ENCODE measurements at places on chromosomes 5 and 9.

GRCh38 chr9:21597284-21597683, 115.2 kb upstream of the IFNE start:
- no peak for DNase-seq

GRCh38 chr5:5135957-5136676, 4.0 kb upstream of the ADAMTS16 start:
- no peak for DNase-seq

DNA sequence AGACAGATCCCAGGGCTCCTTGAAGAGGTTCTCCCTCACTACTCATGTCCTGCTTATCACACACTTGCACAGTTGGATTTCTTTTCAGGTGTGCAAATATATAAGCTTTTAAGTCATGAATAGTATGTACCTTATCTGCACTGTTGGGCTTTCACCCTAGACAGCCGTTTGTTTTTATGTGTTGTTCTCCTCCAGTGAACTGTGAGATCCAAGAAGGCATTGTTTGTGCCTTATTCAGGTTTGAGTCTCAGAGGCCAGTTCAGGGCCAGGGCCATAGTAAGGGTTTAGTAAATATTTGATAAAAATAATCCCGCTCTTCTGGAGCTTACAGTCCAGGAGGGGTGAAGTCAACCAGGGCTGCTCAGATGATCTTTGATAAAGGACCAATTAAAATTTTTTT, 480.0 kb downstream of the TMEM38B start:
- DNase-seq, result no peak

DNA sequence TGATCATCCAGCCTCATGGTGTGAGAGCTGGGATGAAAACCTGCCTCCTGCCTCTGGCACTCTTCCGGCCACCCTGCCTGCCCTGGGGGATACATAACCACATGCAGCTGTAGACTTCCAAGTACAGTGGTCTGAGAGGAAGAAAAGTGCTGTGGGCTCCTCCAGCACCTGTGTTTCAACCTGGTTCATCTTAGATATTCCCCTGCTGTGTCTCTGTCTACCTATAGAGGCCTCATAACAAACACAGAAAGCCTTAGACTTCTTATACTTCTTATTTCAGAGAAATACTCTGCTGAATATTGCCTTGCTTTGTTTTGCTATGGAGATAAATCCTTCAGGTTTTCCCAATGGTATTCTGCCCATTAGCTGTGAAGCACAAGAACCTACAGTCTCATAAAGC, 19.6 kb upstream of the TNFAIP8 start:
- no peak for DNase-seq

DNA sequence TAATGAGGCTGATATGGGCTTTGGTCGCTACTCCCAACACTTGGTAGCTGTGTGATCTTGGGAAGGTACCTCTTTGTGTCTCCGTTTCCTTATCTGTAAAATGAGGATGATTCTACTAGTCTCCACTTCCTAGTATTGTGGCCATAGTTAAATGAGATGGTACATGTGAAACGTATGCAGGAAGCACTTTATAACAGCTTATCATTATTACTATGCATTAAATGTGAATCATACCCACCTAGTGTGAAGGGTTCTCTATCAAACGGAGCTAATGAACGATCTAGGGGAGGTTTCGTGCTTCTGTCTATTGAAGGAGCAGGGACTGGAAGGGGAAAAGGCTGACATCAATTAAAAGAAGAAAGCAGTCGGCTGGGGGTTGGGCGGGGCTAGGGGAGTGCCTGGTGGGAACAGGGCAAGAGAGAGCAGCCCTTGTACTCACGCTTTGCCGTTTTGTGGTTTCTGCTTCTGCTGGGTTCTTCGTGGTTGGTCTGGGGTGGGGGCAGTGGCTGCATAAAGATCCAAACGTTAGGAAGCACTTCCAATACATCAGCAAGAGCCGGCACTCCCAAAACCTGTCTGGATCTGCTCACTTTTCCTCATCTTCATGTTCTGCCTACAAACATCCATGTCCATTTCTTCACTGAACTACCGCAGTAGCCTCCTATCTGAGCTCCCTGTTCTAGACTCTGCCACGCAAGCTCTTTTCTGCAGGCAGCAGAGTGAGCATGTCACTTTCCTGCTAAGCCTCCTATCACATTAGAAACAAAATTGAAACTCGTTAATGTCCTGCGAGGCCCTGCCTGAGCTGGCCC, 30.8 kb downstream of the LCP2 start:
- no peak for DNase-seq

- no peak for DNase-seq
These were observed 14.6 kb downstream of the NDUFA8 start for GRCh38 chr9:122144836-122145591.

- DNase-seq, result no peak
These were observed 125.1 kb downstream of the SUSD1 start for GRCh38 chr9:112049811-112050516.

DNA sequence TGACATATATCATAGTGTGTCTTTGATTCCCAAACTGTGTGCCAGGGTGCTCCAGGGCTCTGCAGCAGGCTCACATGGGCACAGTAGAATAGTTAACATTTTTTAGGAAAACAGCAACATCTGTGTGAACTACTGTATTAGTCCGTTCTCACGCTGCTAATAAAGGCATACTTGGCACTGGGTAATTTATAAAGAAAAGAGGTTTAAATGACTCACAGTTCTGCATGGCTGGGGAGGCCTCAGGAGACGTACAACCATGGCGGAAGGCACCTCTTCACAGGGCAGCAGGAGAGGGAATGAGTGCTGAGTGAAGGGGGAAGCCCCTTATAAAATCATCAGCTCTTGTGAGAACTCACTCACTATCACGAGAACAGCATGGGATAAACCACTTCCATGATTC, 82.7 kb downstream of the EGFLAM start:
- DNase-seq, result no peak

DNA sequence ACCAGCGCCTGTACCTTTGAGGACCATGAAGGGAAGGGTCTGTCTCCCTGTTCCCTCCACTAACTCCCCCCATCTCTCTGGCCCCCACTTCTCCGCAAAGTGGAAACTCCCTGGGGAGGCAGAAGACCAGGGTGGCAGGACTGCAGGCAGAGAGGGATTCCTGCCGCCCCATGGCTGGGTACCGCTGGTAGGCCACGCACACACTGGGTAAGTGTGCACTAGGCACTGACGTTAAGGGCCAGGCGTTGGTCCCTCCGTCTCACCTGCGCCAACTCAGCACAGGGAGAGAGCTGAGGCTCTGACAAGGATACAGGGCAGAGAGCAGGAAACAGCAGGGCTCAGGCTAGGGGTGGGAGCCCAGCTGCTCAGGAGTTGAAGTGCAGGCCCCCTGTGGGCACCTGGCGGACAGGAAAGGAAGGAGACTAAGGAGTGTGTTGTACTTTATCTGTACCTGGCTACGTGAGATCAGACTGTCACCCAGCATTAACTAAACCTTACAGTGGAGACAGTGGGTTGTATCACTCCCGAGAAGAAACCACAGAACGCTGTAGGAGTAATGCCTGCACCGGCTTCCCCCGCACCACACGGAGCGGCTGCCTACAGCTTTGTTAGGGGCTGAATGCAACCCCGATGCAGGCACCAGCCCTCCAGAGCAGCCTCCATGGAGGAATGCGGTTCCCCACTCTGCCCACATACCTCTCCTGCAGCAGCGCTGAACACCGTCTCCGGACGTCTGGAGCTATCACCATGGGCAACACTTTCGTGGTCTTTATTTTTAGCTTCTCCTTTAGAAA, 34.2 kb upstream of the CLPTM1L start:
- DNase-seq, result no peak

- DNase-seq, result no peak
These were observed 510.2 kb downstream of the SPATA31D1 start for GRCh38 chr9:82498541-82499317.

DNA sequence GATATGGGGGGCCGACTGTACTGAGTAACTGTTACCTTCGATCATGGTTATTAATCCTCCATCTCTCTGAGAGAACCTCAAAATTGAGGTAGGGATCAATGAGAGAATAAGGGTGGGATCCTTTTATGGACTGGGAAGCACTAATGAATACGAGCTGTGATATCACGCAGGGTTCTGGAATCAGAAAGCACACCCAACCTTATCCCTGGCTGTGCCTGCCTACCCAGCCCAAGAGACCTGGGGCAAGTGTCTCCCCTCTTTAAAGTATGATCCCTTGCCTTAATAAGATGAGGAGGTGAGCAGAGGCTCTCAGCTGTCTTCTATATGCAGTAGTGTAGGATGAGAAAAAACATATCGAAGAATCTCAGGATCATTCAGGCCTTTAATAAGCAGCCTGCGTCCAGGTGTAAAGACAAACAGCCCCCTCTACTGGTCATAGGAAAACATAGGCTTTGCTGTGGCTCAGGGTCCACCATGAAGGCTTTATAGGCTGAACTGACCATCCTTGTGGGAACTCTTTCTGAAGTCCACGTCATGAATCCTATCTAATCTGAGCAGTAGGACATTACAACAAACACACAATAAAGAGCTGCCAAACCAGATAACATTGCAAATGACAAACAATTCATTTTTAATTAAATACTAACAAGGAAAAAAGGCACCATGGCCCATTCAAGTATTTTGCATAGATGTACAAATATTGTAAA, 16.8 kb downstream of the NIPAL4 start:
- DNase-seq, result no peak

GRCh38 chr9:36623280-36623679, 50.6 kb downstream of the MELK start:
- no peak for DNase-seq

GRCh38 chr5:22541037-22541436, 312.1 kb downstream of the CDH12 start:
- DNase-seq, result no peak

DNA sequence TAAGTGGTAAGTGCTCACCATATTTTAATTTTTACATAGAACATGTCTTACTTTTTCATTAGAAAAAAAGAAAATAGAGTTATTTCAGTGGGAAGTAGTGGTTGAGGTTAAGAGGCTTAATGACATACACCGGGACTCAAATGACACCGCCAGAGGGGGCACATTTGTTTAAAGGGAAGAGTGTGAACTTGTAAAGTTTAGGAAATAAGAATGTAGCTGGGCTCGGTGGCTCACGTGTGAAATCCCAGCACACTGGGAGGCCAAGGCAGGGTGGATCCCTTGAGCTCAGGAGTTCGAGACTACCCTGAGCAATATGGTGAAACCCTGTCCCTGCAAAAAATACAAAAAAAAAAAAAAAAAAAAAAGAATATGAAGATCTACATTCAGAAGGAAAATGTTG, 43.4 kb upstream of the TNFAIP8 start:
- no peak for DNase-seq

DNA sequence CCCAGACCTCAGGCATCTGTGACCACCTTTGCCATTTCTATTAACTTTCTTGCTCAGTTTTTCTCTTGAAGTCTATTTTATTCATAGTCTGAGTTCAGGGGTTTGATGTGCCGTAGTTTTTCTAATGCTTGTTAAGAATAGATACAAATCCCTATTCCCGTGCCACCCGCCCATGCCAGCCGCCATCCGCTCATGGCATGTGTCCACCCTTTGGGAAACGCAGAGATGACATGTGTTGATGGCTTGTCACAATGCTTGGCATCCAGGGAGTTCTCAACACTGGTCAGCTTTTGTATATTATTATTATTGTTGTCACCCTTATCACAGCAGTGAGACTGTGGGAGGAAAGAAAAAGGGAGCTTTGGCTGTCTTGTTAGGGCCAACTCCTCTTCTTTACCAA, 17.3 kb upstream of the ANGPTL2 start:
- DNase-seq, result no peak

- no peak for DNase-seq
These were observed 137.6 kb downstream of the OLFM1 start for GRCh38 chr9:135224921-135225541.

DNA sequence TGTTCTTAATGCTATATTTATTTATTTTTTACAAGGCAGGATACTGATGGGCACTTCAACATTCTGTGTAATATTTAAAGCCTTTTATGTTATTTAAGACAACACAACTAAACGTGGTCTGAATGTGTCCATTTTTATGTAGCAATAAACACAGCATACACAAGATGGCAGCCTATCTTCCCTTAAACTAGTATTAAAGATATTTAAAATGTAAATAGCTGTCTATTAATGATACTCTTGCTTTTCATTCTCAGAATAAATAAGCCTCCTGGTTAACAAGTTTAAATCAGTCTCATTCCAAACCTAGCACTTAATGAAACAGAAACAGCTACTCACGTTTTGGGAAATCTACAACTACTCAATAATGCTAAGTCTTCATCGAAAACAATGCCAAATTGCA, 315.7 kb downstream of the MCTP1 start:
- no peak for DNase-seq

DNA sequence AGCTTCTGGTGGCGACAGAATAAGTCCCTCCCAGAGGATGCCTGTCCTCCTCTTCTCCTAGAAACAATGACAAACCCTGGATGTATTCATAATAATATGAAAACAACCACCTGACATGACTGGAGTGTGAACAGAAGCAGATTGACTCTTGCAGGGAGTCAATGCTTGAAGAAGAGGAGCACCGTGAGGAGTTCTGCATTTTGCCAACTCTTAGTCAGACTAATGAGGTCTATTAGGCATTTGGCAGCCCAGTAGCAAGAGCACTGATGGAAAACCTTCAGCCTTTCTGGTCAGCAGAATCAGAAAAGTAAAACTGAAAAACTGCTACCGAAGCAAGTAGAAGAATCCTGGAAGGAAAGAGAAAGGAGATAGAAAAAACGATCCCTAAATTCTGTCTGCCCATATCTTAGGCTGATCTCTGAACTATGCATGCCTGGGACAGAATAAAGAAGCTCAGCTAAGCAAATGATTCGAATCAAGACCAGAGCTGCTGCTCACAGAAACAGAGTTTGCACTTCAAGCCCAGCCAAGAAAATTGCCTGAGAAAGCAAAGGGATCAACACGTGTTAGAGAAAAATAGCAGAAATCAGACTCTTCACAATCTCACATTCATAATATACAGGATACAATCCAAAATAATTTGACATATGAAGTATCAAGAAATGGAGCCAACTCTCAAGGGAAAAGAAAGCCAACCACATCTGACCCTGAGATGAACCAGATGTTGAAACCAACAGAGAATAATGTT, 69.5 kb upstream of the OSMR start:
- DNase-seq, result no peak

DNA sequence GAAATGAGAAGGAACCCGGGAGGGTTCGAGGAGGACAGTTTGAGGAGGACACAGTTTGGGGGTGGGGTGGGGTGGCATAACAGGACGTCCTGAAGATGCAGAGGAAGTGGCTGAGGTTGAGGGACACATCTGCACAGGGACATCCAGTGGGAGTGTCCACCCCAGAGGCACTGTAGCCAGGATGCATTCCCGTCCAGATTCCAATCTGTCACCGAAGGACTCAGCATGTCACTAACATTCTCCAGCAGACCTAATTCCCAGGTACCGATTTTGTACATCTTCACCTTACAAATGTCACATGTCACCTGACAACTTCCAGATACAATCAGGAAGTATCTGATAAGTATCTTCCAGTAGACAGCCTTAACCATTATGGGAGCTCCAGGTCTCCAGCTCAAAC, 42.6 kb downstream of the EPB41L4B start:
- DNase-seq, result no peak
